H9 (cell line): ENCODE measurements at places on chromosomes 2 and 18.

DNA sequence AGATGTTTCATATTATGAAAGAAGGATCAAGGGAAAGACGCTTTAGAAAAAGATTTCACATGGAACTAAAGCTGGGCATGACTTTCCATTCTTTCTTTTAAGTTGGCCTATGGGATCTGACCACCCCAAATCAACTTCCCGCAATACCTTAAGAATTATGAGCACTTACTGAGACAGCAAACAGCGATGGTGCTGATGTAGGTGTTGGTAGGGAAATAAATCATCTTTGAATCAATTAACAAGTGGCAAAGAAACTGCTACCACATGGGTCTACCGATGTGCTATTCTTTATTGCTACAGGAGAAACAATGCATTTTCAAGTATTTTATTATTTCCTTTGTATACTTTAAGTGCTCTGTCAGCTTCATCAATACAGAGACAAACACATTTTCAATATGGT, 239.6 kb downstream of the PIEZO2 start:
- no peaks in the 10 kb centered on the region for H3K36me3 ChIP-seq
- H3K27me3 ChIP-seq = no peaks in the 10 kb centered on the region
- H3K4me3 ChIP-seq = no peak overlapping the region
- no peaks in the 10 kb centered on the region for H3K4me1 ChIP-seq
- no peak for DNase-seq

DNA sequence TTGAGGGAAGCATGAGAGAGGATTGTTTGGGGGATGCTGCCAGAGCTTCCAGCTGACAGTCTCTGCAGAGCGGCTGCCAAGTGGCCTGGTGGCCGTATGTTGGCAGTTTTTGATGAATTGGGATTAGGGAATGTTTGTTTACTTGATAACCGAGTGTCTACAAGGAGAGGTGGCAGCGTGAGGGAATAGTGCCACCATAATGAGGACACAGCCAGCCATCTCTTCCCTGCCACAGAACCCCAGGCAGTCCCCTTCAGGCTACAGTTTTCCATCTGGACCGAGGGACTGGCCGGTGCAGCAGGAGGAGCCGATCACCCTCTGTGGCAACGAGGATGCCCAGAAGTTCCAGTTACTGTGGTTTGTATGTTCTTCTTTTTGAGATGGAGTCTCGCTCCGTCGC, 55.2 kb downstream of the TRAPPC12 start:
- no peaks in the 10 kb centered on the region for H3K4me1 ChIP-seq
- no peak for DNase-seq
- no peaks in the 10 kb centered on the region for H3K27me3 ChIP-seq
- H3K4me3 ChIP-seq = no peak overlapping the region
- H3K36me3 ChIP-seq = peaks cover 22% of the 10 kb centered on the region; the same call in 1 of the 2 replicates

DNA sequence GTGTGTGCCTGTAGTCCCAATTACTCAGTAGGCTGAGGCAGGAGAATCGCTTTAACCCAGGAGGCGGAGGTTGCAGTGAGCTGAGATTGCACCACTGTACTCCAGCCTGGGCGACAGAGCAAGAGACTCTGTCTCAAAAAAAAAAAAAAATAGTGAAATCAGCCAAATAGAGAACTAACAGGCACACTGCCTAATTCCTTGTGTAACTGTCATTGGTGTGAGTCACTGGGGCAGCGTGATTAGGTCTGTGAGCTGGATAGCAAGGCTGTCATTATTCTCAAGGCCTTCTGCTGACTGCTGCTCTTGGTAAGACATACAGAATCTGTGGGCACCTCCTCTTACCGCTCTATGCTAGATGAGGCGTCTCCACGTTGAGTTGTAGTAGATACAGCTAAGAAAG, 270.3 kb downstream of the NEDD4L start:
- no peak for DNase-seq
- no peak overlapping the region for H3K27ac ChIP-seq
- no peaks in the 10 kb centered on the region for H3K27me3 ChIP-seq
- H3K4me3 ChIP-seq = no peak overlapping the region

DNA sequence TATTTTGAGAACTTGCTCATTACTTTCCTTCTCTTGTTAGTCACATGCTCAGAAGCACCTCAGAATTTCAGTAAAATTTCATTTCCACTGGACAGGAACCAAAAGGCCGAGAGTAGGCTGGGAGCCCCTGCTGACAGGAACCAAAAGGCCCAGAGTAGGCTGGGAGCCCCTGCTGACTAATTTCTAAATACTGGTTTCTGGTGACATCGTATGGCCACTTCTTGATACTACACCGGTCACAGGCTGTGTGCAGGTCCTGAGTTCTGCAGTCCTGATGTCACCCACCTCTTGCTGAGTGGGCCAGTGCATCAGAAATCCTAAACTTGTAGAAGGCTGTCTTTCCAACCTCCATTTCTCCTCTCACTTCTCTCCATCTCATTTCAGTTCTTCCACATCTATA, 17.7 kb upstream of the EN1 start:
- H3K36me3 ChIP-seq = no peaks in the 10 kb centered on the region
- H3K27ac ChIP-seq = no peak overlapping the region
- H3K4me1 ChIP-seq = no peaks in the 10 kb centered on the region; the same call in 1 of the 2 replicates
- peak; percentile 69 for DNase-seq
- peaks cover 16% of the 10 kb centered on the region for H3K27me3 ChIP-seq
- H3K4me3 ChIP-seq = no peak overlapping the region

- H3K27ac ChIP-seq = no peak overlapping the region
- no peaks in the 10 kb centered on the region for H3K4me1 ChIP-seq
- H3K4me3 ChIP-seq = no peak overlapping the region
- H3K27me3 ChIP-seq = no peaks in the 10 kb centered on the region
- no peak for DNase-seq
Measured at GRCh38 chr18:32867936-32868335, 95.1 kb upstream of the KLHL14 start.

- no peaks in the 10 kb centered on the region for H3K36me3 ChIP-seq
- no peaks in the 10 kb centered on the region for H3K27me3 ChIP-seq
- H3K27ac ChIP-seq = no peak overlapping the region
- no peaks in the 10 kb centered on the region for H3K4me1 ChIP-seq
Measured at GRCh38 chr2:187393211-187393610, 54.8 kb downstream of the CALCRL start.

DNA sequence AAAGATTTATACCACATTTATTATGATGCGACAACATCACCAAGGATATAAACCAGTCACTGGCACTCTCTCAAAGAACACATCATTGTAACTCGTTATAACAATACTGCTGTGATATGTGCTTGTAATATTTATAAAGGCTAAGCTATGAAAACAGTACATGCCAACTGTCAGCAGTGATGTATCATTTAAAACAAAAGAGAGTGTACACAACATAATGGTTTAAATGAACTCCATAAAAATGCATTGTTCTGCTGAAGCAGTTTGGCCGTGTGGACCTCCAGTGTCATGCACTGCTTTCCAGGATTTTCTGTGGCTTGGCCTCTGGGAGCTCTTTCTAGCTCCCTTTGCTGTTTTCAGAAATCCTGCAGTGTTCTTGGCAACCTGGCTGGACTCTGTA, 215.6 kb downstream of the MTX2 start:
- no peaks in the 10 kb centered on the region for H3K27me3 ChIP-seq
- DNase-seq = no peak
- H3K36me3 ChIP-seq = no peaks in the 10 kb centered on the region; the same call in 1 of the 2 replicates
- H3K27ac ChIP-seq = no peak overlapping the region
- H3K4me1 ChIP-seq = no peaks in the 10 kb centered on the region

GRCh38 chr2:71714601-71715240, 261.4 kb downstream of the DYSF start:
- H3K27ac ChIP-seq = no peak overlapping the region
- no peak for DNase-seq
- H3K27me3 ChIP-seq = no peaks in the 10 kb centered on the region
- no peak overlapping the region for H3K4me3 ChIP-seq

DNA sequence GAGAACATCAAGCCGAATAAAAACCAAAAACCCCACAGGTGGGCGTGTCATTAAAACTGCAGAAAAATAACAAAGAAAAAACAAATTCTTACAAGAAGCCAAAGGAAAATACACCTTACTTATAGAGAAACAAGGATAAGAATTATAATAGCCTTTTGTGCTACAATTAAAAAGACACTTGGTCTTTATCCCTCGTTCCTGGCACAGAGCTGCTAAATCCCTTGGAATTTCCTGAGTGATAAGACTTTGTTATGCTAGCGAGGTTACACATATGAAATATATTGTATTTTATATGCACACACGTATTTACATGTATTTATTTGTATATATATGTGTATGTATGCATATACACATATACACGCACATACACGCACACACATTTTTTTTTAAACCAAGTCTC, 325.3 kb upstream of the TFPI start:
- H3K4me3 ChIP-seq = no peak overlapping the region
- no peaks in the 10 kb centered on the region for H3K36me3 ChIP-seq
- H3K27me3 ChIP-seq = no peaks in the 10 kb centered on the region
- no peak overlapping the region for H3K27ac ChIP-seq

DNA sequence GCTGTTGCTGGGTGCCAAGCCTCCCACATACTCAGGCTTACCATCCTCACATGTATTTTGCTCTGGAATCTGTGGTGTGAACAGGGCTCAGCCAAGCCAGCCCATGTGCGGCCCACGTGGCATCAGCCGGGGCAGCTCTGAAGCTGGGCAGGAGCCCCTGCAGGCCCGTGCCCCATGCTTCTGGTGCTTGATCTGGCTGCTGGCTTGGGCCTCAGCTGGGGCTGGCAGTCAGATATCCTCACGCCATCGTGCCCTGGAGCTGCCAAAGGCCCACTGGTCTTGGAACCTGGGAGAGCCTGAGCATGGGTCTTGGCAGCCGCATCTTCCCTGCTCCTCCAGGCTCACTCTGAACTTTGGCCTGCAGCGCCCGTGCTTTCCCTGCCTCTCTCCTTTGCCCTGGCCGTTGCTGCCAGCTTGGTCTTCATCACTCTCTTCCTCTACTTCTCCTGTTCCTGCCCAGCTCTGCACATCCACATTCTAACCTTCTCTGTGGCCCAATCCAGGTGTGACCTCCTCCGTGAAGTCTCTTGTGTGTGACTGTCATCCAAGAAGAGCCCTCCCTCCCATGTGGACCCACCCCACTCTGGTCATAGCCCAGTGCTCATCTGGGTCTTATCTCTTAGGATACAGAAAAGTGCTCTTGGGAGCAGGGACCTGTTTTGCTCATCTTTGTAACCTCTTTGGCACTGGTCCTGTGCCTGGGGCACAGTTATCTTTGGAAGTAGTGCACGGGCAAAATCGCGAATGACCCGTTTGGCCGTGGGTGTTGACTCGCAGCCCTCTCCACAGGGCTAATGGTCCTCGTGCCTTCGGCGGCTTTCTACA, 116.1 kb downstream of the RNF144A start:
- no peaks in the 10 kb centered on the region for H3K4me1 ChIP-seq
- no peak for DNase-seq
- H3K36me3 ChIP-seq = peaks cover 4% of the 10 kb centered on the region
- no peak overlapping the region for H3K4me3 ChIP-seq

DNA sequence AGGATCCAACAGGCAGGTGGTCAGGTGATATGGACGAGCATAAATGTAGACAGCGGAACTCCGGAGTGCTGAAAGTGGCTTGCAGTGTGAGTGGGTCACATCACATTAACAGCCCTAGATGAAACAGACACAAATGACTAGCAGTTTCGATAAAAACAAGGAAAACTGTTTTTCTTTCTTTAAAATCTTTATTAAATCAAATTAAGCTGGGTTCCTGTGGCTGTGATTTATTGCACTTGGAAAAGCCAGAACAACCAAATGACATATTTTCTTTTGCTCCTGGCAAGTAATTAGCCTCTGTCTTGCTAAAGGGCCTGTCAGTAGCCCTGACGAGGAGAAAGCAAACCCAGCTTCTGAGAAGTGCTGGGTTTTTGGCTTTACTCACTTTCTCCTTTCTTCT, 152.9 kb upstream of the DDX18 start:
- no peaks in the 10 kb centered on the region for H3K4me1 ChIP-seq
- H3K27ac ChIP-seq = no peak overlapping the region
- no peaks in the 10 kb centered on the region for H3K27me3 ChIP-seq
- DNase-seq = no peak

DNA sequence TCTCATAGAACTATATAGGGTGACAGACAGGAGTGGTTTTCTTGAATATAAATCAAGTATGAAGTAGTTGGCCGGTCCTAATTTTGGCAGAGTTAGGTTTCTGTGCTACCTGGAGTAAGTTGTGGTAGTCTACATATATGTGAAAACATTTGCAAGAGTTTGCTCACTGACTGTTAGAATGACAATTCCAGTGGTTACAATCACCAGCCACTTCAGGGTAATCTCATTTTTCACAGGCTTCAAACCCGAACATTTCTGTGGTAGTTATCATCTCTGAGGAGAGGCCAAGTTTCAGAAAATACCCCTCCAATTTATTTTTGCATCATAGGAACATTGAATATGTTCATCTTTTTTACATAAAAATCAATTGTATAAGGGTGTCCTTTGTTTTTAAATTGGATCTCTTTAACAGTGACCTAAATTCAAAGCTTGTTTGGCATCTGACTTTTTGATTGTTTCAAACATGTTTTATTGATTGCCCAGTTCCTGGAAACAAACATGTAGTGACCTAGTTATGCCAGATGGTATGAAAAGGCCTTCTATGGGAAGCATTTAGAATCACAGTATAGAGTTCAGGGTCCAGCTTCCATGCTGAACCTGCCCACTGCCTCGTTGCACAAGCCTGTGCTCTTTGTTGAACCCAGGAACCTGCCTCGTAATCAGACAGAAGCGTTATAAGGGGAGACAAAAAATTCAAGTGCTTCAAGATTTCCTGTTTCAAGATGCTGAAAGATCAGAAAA, 250.6 kb downstream of the LTBP1 start:
- H3K36me3 ChIP-seq = no peaks in the 10 kb centered on the region
- DNase-seq = no peak
- no peak overlapping the region for H3K4me3 ChIP-seq
- no peak overlapping the region for H3K27ac ChIP-seq

DNA sequence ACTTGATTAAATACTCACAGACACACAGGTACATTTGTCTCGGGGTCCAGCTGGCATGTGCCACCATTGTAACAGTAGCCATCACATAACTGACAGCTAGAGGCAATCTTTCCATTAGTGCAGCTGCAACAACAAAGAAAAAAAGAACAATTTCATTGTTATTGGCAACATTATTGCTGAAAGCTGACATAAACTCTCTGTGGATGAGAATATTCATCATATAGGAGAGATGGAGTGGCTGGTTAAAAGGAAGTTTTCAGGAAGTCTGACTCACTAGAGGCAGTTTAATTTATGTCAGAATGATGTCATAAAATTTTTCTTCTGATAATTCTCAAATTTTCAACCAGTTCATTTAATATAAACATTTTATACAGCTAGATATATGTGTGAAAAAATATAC, 1490.0 kb upstream of the NXPH2 start:
- no peak overlapping the region for H3K4me3 ChIP-seq
- DNase-seq = no peak
- H3K27me3 ChIP-seq = no peaks in the 10 kb centered on the region
- H3K36me3 ChIP-seq = no peaks in the 10 kb centered on the region

DNA sequence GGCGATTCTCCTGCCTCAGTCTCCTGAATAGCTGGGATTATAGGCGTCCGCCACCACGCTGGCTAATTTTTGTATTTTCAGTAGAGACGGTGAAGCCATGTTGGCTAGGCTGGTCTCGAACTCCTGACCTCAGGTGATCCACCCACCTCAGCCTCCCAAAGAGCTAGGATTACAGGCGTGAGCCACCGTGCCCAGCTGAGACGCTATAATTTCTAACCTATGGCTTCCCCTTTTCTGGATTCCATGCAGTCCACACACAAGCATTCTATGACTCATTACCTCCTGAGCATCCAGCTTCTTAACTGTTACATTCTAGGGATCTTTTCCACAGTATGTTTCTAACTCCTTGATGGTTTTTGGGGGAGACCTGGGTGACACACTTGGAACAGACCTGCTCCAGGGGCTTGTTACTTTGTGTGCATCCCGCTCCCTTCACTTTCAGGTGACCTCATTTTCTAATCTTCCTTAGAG, 11.8 kb upstream of the KCMF1 start:
- peak overlapping the region; percentile 41; the same call in 1 of the 2 replicates for H3K4me3 ChIP-seq
- peak overlapping the region; percentile 99 for H3K27ac ChIP-seq
- H3K36me3 ChIP-seq = peaks cover 13% of the 10 kb centered on the region
- H3K4me1 ChIP-seq = peaks cover 9% of the 10 kb centered on the region; the same call in 1 of the 2 replicates
- no peaks in the 10 kb centered on the region for H3K27me3 ChIP-seq
